CD8-positive, alpha-beta memory T cell (primary cell): ENCODE measurements at places on chromosomes 7 and 10. TPM values are rescaled to one million over a fixed set of nuclear protein-coding genes. Genes with fewer than 3 reads are reported as not detected.

- peaks cover 3% of the 10 kb centered on the region for H3K4me1 ChIP-seq
- H3K36me3 ChIP-seq, result no peaks in the 10 kb centered on the region
- peak overlapping the region; percentile 21 for H3K4me3 ChIP-seq
- no peak overlapping the region for H3K27ac ChIP-seq
- DNase-seq, result no peak
Observed at GRCh38 chr7:27210441-27211083, 10.7 kb upstream of the HOXA13 start.

DNA sequence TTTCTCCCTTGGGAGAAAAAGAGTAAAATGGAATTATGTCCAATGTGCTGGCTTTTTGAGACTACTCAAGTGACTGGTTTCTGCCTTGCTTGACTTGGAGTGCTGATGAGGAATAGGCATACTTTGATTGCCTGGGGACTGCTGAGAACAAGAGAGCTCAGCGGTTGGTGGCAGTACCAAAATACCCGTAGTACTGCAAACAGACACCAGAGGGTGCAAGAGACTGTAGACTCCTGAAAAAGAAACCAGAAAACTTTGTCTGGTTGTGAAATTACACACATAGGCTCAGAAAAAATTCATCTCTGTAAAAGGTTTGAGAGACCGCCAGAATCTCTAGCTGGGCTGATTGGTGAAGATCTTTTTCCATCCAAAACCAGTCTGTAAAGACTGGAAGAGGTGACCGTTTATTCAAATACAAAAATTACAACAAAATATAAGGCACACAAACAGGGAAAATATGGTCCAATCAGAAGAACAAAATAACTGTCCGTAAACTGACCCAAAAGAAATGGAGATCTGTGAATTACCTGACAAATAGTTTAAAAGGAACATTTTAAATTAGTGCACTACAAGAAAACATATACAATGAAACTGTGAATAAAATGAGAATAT is 18.5 kb downstream of the BICC1 start:
- peak; percentile 30 for DNase-seq
- no peaks in the 10 kb centered on the region for H3K4me1 ChIP-seq
- no peaks in the 10 kb centered on the region for H3K27me3 ChIP-seq

- DNase-seq, result no peak
- no peaks in the 10 kb centered on the region for H3K4me1 ChIP-seq
- no peak overlapping the region for H3K4me3 ChIP-seq
- H3K27me3 ChIP-seq, result no peaks in the 10 kb centered on the region
- no peaks in the 10 kb centered on the region for H3K36me3 ChIP-seq
- no peak overlapping the region for H3K27ac ChIP-seq
Observed at GRCh38 chr10:8639486-8640185, 585.1 kb downstream of the GATA3 start.

Gene IMPDH1
- 69.1 TPM for total RNA-seq

DNA sequence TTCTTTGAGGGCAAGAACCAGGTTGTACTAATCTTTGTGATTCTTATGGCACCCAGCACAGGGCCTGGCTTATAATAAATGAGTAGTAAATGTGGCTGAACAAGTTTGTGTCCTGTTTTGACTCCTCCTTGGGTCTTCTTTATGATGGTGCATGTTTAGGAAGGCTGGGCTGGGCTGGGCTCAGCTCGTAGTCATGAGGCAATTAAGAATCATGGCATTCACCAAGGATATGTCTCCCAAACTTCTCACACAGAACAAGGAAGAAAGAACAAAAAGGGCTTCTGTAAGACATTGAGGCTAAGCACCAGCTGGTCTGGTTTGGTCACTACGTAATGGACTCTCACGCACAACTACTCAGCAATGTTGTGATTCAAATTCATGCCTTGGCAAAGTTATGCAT is 30.5 kb upstream of the YAE1 start:
- H3K27ac ChIP-seq, result no peak overlapping the region
- H3K36me3 ChIP-seq, result no peaks in the 10 kb centered on the region
- H3K27me3 ChIP-seq, result peaks cover 3% of the 10 kb centered on the region
- no peak for DNase-seq
- no peak overlapping the region for H3K4me3 ChIP-seq
- no peaks in the 10 kb centered on the region for H3K4me1 ChIP-seq

DNA sequence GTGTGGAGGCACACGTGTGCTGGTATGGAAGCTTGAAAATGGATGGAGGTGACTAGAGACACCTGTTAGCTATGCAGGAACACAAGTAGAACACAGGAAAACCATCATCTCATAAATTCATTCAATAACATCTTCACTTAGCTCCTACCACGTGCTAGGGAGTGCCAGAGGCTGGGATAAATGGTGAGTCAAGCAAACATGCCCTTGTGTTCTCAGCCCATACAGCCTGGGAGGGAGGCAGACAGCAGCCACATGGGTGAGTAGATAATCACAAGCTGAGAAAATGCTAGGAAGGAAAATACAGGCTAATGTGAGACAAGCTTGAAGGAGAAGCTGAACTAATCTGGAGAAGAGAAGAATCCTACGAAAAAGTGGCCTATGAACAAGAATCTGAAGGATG is 468.0 kb upstream of the ZMIZ1 start:
- H3K27ac ChIP-seq, result no peak overlapping the region
- no peak overlapping the region for H3K4me3 ChIP-seq
- no peaks in the 10 kb centered on the region for H3K27me3 ChIP-seq
- H3K36me3 ChIP-seq, result no peaks in the 10 kb centered on the region
- no peak for DNase-seq
- H3K4me1 ChIP-seq, result no peaks in the 10 kb centered on the region

Gene LLCFC1
- not detected for total RNA-seq

GRCh38 chr7:158318511-158318913 is 269.1 kb downstream of the PTPRN2 start:
- no peaks in the 10 kb centered on the region for H3K27me3 ChIP-seq
- no peaks in the 10 kb centered on the region for H3K36me3 ChIP-seq
- H3K4me1 ChIP-seq, result no peaks in the 10 kb centered on the region
- H3K4me3 ChIP-seq, result no peak overlapping the region

Gene MKX
- 0.29 TPM for total RNA-seq

Gene CAV2
- not detected for total RNA-seq

DNA sequence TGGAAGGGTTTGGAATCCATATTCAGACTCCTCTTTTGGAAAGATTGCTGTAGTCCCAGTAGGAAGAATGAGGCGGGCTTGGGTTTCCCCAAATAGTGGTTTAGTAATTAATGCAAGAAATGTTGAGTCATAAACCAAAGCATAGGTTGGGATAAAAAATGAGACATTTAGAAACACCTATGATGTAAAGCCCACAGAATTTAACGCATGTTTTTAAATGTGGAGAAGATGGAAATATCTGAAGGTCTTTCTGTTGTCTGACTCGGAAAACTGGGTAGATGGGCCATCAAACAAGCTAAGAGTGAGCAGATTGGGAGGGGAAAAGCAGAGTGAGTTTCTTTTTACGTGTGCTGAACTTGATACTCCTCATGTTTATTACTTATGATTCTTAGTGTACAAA is 62.2 kb downstream of the LANCL2 start:
- DNase-seq, result no peak
- no peaks in the 10 kb centered on the region for H3K4me1 ChIP-seq
- no peak overlapping the region for H3K27ac ChIP-seq
- H3K27me3 ChIP-seq, result no peaks in the 10 kb centered on the region
- peaks cover 12% of the 10 kb centered on the region for H3K36me3 ChIP-seq

GRCh38 chr10:100986623-100986951 is 710 bp downstream of the MRPL43 start:
- peaks cover 28% of the 10 kb centered on the region for H3K4me1 ChIP-seq
- H3K27ac ChIP-seq, result peak overlapping the region; percentile 76
- DNase-seq, result no peak
- H3K4me3 ChIP-seq, result peak overlapping the region; percentile 99
- no peaks in the 10 kb centered on the region for H3K27me3 ChIP-seq

Gene CYP3A4
- not detected for total RNA-seq

DNA sequence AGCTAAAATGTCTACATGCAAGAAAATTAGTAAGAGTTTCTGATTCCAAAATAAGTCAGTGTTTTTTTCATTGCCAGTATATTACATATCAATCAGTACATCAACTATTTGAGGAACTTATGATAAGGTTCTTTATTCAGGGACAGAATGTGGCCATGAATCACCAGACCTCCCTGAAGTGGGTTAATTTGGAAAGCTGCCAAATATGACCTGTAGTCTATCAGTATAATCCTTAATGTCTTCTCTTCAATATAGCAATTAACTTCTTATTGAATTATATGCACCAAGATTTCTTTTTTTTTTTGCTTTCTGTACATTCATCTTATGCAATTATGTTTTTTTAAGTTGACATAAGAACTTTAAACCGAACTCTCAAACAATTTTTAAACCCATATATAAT is 714.5 kb upstream of the POT1 start:
- H3K4me3 ChIP-seq, result no peak overlapping the region
- no peak overlapping the region for H3K27ac ChIP-seq
- H3K27me3 ChIP-seq, result no peaks in the 10 kb centered on the region
- H3K36me3 ChIP-seq, result no peaks in the 10 kb centered on the region

DNA sequence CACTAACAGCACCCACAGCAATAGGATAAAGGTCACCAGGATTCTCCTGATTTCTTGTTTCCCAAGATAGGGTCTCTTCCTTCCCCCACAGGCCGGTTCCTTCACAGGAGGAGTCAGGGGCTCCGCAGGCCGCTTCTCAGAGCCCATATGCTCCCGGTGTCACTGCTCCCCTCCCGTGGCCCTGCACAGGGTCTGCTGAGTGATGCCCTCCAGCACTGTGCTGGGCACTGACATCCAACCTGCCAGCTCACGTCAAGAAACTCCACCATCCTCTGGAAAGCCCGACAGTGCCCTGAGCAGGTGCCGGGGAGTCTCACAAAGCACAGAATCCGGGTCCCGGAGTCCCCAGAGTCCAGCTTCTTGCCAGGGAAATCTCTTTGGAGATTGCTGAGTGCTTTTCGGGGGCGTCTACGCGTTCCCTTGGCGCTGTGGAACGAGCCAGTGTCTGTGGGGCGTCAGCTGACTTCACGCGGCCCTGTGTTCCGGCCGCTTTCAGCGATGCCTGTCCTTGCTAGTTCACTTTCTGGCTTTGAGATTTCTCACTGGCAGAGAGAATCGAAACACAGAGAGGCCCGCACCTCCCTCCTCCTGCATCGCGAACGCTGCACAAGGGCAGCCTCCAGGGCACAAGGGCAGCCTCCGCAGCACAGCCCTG is 567.5 kb downstream of the DNAJB6 start:
- H3K27ac ChIP-seq, result no peak overlapping the region
- H3K36me3 ChIP-seq, result no peaks in the 10 kb centered on the region
- no peak overlapping the region for H3K4me3 ChIP-seq
- no peak for DNase-seq

Gene WEE2
- not detected for total RNA-seq

GRCh38 chr7:67423065-67423464 is 426.4 kb downstream of the TYW1 start:
- H3K4me1 ChIP-seq, result no peaks in the 10 kb centered on the region
- no peaks in the 10 kb centered on the region for H3K36me3 ChIP-seq
- H3K27me3 ChIP-seq, result no peaks in the 10 kb centered on the region
